ENCODE measurements at places on chromosomes 12 and 14.

DNA sequence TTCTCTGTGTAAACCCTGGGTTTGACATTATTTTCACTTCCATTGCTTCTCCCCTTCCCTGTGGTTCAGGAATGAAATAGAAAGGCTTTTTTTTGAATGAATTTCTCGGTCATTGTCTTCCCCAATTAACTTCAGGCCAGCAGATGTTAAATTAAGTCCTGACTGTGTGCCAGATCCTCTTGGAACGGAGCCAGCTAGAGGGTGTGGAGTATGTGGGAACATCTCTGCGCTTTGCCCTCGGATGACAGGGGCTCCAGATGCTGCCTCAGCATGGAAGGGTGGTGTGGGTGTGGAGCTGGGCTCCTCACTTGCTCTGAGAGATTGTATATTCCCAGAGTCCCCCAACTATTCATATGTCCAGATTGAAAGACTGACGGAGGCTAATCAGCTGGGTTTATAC is 13.1 kb downstream of the KRT85 start:
- no peak for DNase-seq

DNA sequence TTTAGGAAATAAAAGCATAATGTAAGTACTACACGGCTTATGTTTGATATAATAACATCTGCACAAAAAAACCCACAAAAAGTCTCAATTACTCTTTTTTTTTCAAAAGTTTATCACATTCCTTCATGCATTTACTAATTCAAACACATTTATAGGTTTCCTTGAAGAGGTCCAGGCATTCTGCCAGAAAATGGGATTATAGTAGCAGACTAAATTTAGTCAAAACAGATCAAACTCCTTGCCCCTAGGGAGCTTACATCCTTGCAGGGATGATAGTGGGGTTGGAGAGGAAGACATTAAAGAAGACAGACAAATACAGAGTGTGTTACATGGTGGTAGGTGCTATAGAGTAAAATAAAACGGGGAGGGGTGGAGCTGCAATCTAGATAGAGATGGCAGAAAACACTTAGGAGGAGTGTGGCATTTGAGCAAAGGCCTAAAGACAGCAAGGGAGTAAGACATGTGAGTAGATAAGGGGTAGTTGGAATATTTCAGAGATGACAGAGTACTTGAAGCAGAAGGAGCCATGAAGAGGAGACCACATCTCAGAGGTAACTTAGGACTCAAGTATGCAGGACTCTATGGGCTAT is 266.9 kb downstream of the PPFIA2 start:
- no peak for DNase-seq

GRCh38 chr12:94640134-94640928 is 10.0 kb downstream of the TMCC3 start:
- DNase-seq, result peak; percentile 58

DNA sequence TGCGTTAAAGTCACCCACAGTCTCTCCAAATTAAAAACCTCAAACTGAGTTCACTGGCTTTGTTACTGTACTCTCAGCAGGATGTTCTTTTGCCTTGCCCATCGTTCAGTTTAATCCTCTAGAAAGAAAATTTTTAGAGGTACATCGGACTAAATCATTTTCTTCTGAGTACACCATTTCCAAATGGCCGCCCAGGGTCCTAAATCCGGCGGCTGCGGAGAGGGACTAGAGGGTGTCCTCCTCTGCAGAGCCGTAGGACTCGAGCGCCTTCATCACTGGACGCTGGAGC is 1.4 kb downstream of the LIN7A start:
- DNase-seq, result no peak

DNA sequence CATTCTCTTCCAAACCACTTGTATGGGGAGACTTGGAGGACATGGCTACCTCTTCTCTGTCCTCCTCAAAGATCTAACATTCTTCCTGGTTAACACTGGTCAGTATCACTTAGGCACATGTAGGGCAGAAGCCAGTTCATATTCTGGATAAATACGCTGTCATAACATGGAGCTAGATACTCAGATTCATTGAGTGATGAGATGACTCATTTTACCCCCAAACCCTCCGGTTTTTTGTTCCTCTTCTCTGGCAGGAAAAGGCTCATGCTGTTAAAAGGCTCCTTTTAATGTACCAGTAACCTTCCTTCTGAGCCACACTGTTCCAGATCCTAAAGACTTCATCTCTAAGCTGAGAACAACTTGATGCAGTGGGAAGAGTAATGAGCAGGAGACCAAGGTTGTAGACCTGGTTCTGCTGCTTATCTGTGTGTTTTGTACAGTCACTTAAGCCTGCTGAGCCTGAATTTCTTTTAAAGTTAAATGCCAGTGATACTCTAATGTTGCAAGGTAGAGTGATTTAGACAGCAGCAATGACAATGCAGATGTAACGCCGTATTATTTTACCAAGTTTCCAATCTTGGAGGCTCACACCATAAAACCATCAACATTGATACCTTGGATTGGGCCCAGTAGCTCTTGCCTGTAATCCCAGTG is 57.3 kb upstream of the ELK3 start:
- DNase-seq, result no peak

GRCh38 chr14:70641548-70642302 is at the start of gene TTC9:
Gene TTC9 (plus strand): TSS chr14:70641916. CDS start chr14:70642130, 214 bp downstream.
- DNase-seq, result peak; percentile 92

GRCh38 chr12:110421701-110422100 is 18.2 kb upstream of the ANAPC7 start:
- no peak for DNase-seq

GRCh38 chr14:63993992-63994391 is 141.2 kb downstream of the SYNE2 start:
- no peak for DNase-seq

- no peak for DNase-seq
Observed at GRCh38 chr14:86357876-86358275, 827.9 kb downstream of the FLRT2 start.

DNA sequence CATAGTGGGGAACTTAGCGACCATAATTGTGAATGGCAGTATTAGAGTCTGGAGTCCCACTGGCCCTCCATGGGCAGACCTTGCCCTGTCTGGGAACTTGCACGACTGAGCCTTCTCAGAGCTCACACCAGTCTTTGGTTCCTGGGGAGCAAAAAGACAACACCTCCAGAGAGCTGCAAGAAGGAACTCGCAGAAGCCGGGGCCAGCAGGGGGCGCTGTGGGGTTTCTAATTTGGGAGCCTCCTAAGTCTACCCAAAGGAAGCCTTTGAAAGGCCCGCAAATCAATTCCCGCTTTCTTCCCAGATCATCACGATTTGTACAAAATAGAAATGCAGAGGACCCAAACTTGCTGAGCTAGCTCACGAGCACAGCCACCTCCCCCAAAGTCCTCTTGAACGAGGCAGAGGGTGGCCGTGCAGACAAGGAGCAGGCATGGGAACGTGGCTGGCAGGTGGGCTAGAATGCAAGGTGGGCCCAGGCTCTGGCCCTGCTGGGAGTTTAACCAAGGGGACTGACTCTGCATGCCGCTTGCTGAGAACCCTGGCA is 46.3 kb upstream of the FBXO21 start:
- peak; percentile 67 for DNase-seq

DNA sequence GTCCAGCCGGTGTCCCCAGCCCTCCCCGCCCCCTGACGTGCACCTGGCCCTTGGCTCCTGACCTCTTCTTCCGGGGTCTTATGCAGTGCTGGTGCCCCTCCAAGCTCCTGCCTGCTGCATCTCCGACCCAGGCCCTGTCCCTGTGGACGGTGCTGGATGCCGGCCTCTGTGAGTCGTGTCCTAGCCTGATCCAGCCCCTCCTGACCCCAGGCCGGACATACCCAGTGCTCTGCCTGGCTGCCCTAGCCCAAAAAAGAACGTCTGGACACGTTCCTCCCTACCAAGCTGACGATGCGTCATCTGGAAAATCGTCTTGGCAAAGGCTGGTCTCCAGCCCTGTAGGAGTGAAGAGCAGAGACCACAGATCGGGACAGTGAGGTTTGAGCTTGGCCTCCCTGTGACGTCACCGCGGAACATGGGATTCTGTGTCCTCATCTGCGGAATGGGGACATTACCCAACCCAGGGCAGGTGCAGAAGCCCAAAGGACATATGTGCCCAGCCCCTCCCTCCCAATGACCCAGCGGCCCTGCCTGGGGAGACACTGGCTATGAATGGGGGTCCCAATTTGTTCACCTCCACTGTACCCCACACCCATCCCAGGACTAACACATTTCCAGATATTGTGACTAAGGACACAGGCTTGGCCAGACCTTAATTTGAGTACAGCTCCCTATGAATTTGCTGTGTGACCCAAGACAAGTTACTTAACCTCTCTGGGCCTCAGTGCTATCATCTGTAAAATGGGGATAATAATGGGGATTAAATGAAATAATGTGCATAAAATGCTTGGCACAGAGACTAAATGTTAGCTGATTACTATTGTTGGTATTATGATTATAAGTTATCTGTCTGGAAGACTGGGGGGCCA is 51.0 kb upstream of the BCL11B start:
- DNase-seq, result no peak

Data from upper lobe of left lung (tissue), 6 donors.